ENCODE measurements at places on chromosomes 7 and 10.
A peak's percentile ranks its signal among the peaks of the same experiment; 100 is the strongest.

GRCh38 chr10:29947701-29948060 lies 111.7 kb downstream of the JCAD start:
- no peak for DNase-seq

GRCh38 chr10:13614530-13615332 lies 28.0 kb downstream of the PRPF18 start:
- no peak for DNase-seq

DNA sequence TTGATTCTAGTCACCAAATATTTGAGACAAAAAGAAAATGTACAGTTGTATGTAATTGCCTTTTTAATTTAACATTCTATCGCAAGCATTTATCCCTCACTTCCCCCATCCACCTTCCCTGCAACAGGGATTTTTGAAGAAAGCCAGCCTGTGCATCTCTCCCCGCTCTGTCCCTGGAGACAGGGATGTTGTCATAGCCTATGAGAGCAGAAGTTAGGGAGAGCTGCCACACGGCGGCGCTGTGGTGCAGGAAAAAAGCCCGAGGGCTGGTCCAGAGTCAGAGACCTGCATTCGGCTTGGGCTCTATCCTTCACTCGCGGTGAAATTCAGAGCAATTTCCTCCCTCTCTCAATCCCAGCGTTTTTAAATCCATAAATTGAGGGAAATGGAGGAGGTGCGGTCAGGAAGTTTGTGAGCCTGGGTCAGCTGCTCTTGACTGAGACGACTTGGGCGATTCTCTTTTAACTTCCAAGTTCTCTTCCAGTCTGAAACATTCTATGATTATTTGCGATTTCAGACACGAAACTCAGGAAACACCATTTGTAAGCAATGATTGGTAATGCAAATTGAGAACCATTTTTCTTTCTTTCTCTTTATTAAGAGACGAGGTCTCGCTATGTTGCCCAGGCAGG lies 17.5 kb downstream of the HKDC1 start:
- DNase-seq: peak; percentile 85

GRCh38 chr10:24208661-24209431 lies at the start of gene KIAA1217:
TSS of gene KIAA1217 (plus strand) at chr10:24209138. CDS start at chr10:24209194, 56 bp downstream.
- DNase-seq: no peak

GRCh38 chr10:88411772-88412349 lies 171.3 kb downstream of the RNLS start:
- DNase-seq: no peak

- peak; percentile 35 for DNase-seq
Measured at GRCh38 chr10:114095559-114096337, 52.1 kb downstream of the ADRB1 start.

DNA sequence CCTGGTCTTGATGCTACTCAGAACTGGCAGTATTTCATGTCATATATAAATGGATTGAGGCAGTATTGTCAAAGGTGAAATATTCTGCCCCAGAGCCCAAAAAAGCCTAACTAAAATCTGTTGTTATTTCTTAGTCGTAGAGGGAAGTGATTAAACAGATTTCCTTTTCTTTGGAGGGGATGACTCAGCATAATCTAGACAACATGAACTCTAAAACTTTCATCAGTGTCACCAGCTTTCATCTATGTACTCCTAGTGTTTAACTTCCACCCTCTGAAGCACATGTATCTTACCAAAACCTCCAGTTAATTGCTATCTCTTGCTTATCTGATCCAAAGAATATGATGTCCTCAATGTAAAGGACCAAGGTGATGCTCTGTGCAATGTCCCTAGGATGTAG lies 97.1 kb upstream of the ARID5B start:
- DNase-seq: no peak

DNA sequence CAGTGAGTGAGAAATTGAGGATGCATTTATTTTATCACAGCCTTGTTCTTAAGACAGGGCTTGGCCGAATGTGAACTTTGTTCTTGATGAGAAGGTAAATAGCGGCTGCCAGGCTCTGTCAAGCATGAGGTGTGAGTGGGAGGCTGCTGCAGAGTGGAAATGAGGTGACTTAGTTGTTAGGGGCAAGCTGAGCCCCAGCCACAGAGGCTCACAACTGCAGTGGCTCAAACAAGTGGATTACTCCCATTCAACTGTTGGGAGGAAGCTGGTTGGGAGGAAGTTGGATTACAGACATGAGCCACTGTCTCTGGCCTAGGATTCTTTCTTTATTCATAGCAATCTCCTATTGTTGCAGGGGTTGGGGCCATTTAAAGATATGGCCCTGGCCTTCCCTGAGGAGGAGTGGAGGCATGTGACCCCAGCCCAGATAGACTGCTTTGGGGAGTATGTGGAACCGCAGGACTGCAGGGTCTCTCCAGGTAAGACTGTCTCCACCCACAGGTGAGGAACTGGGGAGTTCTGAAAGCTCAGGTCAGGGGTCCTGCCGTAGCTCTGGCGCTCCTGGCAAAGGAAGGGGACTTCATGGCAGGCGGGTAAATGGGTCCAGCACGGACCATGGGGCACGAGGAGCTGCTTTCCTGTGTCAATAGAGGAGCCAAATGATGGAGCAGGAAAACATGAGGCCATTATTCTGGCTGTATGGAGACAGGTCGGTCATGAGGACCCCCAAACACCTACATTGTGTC lies 7.1 kb downstream of the ZSCAN25 start:
- DNase-seq: peak; percentile 14

- no peak for DNase-seq
Measured at GRCh38 chr7:1924258-1924817, 254.3 kb downstream of the ELFN1 start.

DNA sequence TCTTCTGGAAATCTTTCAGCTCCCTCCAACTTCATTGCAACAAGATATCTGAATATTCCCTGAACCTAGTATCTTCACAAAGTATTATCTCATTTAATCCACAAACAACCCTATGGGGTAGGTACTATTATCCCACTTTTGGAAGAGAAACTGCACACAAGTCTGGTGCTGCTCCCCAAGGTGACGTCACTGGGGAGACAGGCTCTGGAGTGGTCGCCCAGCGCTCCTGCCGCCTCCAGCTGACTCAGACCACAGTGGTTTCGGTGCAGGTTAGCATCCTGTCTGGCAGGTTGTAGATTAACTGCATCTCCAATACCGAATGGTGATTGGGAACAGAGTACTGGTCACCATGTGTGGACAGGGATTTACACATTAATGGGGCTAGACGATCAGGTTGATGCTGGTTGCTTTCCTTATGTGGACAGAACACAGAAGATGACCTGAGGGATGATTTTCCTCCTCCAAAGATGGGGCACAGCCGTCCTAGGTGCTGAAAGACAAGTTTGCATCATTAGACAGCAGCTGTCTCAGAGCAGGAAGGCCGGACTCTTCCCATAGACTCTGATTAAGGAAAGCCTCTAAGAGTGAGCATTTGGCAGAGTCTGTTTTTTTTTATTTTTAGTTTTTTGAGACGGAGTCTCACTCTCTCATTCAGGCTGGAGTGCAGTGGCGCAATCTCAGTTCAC lies 128.6 kb downstream of the TRRAP start:
- no peak for DNase-seq

DNA sequence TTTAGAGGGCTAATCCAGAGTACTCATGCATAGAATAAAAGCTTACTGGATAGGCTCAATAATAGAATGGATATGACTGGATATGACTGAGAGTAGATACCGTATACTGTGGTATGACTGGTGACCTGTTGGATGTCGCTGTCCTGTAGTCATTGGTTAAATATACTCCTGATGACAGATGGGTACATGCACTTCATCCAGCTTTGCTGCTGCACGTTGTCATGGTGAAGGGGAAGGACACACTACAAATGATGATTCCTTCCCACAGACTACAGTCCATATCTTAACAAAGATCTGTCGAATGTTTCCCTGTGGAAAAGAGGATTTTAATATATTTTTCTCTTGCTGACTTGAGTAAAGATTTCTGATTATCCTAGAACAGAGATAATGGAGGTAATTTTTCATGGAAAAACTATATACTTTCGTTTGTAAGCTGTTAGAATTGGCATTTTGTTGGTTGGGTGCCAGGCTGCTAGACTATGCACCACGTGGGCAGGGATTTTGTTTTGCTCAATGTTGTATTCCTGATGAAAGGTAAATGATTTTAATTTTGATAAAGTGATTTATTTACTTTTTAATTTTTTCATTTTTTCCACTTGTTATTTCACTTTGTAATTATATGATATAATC lies 97.3 kb downstream of the PPP1R9A start:
- no peak for DNase-seq

DNA sequence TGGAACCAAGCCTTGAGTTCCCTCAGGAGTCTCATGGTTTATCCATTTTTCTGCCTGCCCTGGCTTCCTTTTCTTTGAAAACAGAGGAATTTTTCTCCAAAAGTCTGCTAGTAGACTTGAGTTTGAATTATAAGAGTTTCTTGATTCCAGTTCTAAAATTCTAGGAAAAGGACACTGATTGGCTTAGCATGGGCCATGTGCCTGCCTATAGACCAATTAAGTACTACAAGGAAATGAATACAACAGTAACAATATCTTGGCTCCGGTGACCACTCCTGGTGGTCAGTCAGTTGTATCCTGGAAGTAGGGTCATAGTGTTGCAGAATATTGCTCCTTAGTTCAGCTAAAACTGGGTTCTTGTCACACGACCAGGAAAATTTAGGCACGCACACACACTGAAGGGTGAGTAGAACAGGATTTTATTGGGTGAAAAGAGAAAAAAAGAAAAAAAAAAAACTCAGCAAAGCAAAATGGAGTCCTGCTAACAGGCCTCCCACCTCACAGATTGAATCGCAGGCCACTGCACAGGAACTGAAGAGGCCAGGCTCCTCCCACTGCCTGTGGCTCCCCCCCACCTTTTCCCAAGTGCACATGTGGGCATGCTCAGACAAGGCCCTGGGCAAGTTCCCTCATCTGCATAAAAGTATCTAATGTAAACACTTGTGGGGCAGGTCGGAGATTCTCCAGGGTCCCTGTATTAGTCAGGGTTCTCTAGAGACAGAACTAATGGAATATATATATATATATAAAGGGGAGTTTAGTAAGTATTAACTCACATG lies 155.1 kb downstream of the LYZL1 start:
- DNase-seq: no peak

DNA sequence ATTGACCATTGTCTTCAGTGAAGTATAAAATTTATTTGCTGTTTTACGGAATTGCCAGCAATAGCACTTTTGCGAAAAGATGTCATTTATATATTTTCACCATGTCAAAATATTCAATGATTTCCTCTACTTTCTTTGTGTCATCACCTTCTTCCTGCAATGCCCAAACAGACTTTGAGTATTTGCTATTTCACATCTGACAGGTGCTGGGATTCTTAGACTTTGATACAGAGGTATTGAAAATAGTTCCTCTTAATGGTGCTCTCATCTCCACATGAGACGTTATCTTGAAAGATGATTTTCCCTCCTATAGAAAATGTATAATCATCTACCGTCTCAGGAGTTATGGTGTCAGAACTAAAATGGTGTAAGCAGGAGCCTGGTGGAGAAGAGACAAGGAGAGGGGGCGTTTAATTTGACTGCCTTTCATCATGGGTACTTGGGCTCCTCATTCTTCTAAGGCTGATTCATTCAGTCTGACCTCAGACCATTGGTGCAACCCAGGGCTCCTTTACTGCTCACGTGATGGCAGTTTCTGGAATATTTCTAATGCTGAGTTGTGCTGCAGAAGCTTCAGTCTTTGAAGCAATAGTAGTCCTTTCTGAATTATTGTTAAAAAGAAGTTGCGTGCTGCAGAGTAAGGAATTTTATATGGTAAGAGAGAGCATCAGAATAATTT lies 404.6 kb downstream of the PHTF2 start:
- no peak for DNase-seq

DNA sequence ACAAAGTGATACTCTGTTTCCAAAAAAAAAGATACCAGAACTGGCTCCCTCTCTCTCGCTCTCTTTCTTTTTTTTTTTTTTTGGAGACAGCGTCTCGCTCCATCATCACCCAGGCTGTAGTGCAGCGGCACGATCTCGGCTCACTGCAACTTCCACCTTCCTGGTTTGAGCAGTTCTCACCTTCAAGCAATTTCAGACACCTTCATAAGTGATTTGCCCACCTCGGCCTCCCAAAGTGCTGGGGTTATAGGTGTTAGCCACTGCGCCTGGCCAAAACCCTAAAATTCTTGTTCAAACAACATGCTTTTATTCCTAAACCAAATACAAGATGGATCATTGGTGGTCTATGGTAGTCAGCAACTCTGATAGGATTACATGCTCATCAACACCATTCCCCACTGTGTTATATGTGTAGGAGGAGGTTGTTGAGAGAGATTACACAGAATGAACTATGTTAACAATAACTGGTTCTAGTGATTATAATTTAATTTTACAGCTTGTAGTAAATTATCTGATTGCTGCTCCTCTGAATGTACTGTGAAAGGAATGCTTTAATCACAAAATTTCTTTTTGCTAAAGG lies 15.5 kb downstream of the ACBD5 start:
- peak; percentile 58 for DNase-seq

- no peak for DNase-seq
Measured at GRCh38 chr10:35927990-35928488, 285.9 kb upstream of the FZD8 start.

- DNase-seq: no peak
Measured at GRCh38 chr7:143505838-143506237, 28.2 kb downstream of the TAS2R41 start.

- no peak for DNase-seq
Measured at GRCh38 chr7:137930581-137930980, 71.3 kb downstream of the CREB3L2 start.

GRCh38 chr10:71978476-71978875 lies 14.3 kb downstream of the CHST3 start:
- no peak for DNase-seq

- no peak for DNase-seq
Measured at GRCh38 chr10:64102264-64102633, 581.0 kb downstream of the REEP3 start.

All from CD4-positive, alpha-beta T cell treated with Interleukin-17A for 1 hour (primary cell).